ENCODE measurements at places on chromosomes 6 and 20.
A peak's percentile ranks its signal among the peaks of the same experiment; 100 is the strongest.

DNA sequence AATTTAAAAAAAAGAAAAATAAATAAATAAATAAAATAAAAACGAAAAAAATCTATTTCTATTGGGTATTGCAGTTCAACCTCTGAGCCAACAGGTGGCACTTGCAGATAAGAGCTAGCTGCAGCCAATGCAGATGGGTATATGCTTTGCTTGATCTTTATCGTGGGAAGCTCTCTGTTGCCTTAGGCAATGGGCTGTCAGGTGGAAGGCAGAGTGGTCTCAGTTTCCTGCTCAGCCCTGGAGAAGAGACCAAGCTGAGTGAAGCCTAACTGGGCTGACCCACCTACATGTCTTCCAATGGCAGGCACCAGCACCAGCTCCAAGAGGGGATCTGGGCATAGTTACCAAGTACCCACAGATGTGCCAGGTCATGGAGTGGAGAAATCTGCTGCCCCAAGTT lies 95.0 kb downstream of the AK9 start:
- DNase-seq = no peak

DNA sequence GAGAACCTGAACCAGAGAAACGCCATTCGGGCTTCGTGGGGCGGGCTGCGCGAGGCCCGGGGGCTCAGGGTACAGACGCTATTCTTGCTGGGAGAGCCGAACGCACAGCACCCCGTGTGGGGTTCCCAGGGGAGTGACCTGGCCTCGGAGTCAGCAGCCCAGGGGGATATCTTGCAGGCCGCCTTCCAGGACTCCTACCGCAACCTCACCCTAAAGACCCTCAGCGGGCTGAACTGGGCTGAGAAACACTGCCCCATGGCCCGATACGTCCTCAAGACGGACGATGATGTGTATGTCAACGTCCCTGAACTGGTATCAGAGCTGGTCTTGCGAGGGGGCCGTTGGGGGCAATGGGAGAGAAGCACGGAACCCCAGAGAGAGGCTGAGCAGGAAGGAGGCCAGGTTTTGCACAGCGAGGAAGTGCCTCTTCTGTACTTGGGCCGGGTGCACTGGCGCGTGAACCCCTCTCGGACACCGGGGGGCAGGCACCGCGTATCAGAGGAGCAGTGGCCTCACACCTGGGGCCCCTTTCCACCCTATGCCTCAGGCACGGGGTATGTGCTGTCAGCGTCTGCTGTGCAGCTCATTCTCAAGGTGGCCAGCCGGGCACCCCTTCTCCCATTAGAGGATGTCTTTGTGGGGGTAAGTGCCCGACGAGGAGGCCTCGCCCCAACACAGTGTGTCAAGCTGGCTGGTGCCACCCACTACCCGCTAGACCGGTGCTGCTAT lies 904 bp downstream of the B3GALT4 start:
- no peak for DNase-seq

DNA sequence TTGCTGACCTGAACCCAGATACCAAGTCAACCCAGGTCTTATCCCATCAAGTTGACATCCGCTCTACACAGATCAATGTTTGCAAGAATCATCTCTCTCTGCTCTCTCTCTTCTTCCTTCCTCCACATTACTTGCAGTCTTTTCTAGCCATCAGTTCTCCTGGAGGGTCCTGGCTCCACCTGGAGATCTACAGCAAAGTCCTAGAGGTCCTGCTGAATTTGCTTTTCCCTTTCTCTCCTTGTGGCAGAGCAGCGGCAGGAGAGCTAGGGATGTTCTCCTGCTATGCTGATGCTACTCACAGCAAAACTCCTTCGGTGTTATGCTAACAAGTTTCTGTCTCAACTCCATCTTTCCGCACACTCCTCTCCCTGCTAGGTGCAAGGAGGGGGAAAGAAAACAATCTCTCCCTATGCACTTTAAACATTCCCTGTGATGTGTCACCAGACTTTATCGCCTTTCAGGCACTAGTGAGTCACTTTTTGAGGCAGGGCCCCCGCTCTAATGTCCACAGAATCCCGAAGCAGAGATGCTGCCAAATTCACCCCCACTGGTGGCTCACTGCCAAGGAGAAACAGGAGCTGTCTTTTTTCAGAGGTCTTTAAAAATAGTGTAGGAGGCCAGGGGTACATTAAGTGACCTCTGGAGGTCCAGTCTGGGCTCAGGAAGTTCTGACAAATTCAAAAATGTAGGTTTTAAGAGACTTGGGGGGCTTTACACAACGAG lies 62.6 kb downstream of the FAM50B start:
- DNase-seq = peak; percentile 87

DNA sequence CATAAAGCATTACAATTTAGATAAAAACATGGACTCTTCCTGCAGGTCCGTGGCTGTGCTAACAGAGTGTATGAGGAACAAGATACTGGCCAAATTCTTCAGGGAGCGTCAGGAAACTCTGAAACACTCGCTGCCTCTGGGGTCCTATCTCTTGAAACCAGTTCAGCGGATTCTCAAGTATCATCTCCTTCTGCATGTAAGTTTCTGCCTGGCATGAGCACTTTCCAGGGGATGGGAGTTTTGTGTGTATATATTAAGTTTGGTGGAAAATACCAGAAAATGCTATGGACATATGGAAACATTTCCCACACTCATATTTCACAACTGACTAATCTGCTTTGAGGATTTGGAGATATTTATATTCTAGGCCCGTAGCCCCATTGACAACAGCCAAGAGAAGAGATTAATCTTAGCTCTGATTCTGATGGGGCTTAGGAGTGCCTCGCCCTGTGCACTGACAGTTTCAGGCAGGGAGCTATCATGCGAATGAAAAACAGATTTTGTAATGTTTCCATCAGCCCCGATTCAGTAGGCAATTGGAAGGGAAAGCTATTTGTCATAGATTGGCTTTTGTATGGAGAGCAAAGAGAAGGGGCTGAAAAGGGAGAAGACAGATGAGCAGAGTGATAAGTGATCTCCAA lies 64.7 kb upstream of the MTHFD1L start:
- no peak for DNase-seq

DNA sequence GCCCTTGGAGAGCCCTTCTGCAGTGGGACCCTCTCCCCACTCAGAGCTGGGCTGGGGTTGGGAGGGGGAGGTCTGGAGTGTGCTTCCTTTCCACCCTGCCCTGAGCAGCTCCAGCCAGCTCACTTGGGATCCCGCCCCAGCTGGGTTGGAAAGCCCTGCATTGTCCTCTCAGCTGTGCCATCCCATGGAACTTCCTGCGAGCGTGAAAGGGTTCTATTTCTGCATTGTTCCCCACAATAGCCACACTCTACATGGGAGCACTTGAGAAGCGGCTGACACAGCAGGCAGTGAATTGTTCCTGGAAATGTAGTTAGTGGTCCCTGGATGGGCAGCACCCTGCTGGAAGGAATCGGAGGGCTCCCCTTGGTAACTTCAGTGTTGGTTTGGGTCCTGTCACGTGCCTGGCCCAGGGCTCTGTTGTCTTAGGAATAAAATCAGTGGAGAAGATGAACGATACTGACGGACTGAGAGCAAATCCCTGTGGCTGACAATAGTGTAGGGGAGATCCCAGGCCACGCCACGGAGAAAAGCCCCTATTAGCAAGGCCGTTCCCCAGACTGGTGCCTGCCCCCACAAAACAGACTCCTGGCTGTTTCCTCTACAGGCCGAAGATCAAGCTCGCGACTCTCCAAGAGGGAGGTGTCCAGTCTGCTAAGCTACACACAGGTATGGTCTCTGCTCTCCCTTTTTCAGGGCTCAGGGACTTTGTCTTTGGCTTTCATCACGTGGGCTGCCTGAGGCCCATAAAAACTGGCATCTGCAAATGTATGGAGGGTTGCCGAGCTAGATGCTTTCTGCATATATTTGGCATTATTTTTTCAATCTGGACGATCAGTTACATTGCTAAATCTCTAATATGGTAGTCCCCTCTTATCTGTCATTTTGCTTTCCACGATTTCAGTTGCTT lies 18.8 kb downstream of the DNMT3B start:
- no peak for DNase-seq

- DNase-seq = no peak
Observed at GRCh38 chr6:104771258-104771832, 88.4 kb downstream of the HACE1 start.

- DNase-seq = no peak
Observed at GRCh38 chr6:139430899-139431601, 56.6 kb upstream of the CITED2 start.

DNA sequence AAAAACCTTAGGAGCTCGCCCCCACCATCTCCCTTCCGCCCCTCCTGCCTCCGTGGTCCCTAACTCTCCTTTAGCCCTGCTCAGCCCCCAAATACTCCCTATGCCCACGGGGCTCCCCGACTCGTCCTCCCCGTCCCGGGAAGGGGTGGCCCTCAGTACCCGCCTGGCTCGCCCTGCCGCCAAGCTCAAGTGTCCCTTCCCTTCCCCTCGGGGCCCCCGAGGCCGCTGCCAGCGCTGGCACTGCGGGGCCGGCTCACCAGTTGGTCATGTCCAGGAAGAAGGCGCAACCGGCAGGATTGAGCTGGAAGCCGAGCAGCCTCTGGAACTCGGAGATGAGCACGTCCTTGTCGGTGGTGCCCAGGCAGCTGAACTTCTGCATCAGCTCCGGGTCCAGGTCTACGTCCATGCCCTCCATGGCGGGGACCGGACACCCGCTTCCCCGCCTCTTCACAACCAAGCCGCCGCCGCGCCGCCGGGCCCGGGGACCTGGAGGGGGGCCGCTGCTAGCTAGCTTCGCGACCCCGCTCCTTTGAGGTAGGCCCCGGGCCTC lies 303 bp downstream of the ILRUN start:
- peak; percentile 86 for DNase-seq

DNA sequence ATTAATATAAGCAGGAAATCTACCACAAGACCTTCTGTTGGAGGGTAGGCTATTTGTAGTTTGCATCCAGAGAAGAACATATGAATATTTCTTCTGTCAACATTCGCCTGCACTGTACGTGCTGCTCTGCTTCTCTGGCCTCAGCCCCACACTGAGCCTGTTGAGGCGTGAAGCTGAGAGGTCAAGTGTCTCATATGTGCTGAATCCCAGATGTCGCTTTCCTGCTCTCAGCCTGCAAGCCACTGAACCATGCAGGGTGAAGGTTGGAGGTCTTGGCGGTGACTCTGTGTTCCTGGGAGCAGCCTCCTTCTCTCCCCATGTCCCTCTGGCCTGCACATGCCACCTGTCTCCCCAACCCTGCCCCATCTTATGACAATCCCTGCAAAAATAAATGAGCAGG lies 83.6 kb downstream of the TMEM170B start:
- DNase-seq = no peak

GRCh38 chr6:33856655-33857054 lies 52.9 kb upstream of the MLN start:
- no peak for DNase-seq

- DNase-seq = no peak
Observed at GRCh38 chr20:20759132-20759531, 46.7 kb upstream of the RALGAPA2 start.

DNA sequence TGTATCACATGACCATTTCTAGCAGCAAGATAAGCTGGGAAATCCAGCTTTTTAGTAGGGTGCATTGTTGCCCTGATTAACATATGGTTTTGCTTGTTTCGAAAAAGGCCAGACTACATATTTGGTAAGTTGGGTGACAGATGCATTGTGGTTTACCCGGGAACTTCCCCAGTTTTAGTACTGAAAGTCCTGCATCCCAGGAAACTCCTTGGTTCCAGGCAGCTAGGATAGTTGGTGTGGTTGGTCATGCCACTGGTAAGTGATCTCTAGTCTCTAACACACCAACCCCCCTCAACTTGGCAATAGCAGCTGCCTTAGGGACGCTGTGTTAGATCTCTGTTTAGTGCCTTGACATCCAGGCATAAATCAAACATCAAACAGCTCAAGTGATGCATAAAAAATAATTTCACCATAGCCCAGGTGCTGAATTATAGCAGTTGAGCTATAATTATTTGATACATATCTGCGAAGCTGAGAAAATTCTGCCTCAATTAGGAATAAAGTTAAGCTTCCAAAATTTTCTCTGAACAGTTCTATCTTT lies 216.5 kb downstream of the TFAP2C start:
- no peak for DNase-seq

DNA sequence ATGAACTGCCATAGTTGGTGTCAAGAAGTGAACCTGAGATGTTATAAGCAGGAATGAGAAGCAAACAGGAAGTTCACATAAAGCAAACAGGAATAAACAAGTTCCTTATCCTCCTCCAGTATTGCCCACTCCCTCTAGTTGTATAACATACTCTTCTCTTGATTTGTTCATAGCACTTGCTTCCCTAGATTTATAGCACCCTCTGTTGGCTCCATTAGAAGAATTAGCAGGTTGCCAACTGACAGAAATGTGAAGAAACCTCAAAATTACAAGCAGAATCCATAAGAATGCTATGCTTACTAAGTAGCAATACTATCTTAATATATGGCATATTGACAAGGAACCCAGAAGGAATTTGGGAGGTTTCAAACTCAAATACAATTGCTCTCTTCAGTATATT lies 195.4 kb downstream of the TBX18 start:
- DNase-seq = no peak

GRCh38 chr6:142561511-142562265 lies 259.9 kb downstream of the ADGRG6 start:
- no peak for DNase-seq

DNA sequence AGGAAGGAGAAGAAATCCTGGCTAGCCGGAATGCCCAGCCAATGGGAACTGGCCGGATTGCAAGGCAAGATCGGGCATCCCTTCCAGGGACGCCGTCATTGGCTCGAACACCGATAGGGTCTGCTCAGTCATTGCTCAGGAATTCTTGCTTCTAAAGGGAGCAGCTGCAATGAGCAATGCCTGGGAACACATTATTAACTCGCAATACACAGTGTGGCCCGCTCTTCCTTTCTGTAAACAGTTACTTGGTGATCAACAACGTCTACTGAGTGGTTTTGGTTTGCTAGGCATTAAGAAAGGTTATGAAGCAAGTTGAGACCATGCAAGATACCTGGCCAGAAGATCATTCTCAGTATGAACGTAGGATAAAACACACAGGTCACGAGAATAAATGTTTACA lies 165.4 kb upstream of the CITED2 start:
- DNase-seq = peak; percentile 88

DNA sequence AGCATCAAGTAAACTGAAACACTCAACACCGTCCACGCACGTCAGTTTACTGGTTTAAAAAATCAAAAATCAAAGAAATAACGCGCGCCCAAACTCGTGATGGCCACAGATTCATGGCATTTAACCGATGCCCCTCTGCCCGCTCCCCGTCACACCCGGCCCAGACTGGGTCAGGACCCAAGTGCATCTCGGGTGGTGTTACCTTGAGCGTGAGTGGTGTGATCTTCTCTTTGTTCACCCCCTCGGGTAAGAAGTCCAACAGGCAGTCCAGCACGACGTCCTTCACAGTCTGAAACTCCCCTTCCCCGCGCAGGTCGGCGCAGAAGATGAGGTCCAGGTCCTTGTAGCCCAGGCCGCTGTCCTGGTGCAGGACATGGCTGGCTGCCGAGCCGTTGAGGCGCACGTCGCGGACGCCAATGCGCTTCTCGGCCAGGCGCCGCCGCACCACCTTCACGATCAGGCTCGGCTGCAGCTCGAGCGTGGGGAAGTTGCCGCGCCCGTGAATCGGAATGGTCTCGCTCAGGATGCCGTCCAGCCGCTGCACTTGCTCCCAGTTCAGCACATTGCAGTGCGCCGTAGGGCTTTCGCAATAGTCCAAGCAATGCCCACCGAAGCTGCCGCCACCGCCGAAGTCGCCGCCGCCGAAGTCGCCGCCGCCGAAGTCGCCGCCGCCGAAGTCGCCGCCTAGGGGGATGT lies 945 bp downstream of the TENT5A start:
- peak; percentile 92 for DNase-seq

GRCh38 chr20:24406251-24406650 lies 63.2 kb upstream of the SYNDIG1 start:
- DNase-seq = no peak

GRCh38 chr20:49268600-49269365 lies 9.1 kb downstream of the ZNFX1 start:
- no peak for DNase-seq

Data from posterior vena cava (tissue), 2 donors.